ENCODE measurements at places on chromosomes 2 and 18. TPM values are rescaled to one million over a fixed set of nuclear protein-coding genes. Genes with fewer than 3 reads are reported as not detected.

The ASB18 gene
- 3.5 TPM for total RNA-seq

The RALB gene
- 56.4 TPM for total RNA-seq

DNA sequence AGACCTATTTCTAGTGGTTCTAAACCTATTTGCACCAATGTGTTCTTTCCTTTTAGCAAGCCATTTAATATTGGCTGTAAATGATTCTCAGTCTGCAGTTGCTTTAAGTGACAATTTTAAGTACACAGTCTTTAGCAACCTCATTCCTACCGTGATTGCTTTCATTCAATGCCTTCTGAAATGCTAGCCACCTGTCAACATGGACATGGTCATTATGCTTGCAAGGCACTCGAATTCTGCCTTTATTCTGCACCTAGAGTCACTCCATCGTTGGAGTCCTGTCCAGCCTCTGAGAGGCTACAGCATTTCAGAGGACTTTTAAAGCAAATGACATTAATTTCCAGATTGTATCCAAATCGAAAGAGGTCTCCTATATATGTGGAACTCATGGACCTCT, 115.1 kb downstream of the IRS1 start:
- DNase-seq = no peak

GRCh38 chr18:69720422-69720821, 227.3 kb downstream of the CD226 start:
- no peak for DNase-seq

The HOXD13 gene
- total RNA-seq = not detected

DNA sequence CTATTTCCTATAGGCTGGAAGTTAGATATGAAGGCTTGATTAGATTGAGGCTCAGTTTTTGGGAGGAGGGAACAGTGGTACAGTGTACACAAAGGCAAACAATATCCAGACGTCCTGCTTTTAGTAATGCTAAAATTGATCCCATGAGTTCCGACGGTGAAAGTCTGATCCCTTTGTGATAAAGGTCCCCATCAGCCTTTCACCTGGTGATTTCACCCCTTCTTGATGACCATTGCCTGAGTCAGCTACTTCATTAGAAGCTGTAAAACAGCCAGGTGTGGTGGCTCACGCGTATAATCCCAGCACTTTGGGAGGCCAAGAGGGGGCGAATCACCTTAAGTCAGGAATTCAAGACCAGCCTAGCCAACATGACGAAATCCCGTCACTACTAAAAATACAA, 29.7 kb downstream of the TWSG1 start:
- DNase-seq = no peak

DNA sequence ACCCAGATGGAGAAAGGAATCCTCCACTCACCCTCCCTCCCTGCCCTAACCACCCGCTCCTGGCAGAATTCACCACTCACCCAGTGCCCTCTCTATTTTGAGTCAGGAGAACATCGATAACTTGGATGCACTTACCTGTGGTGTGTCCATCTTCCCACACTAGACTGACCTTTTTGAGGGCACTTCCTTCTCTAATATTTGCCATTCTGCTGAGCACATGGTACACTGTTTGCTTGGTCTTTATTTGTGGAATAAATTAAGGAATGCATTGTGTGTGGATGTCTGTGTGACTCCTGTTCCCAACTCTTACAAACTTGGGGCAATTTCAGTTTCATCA, 133.7 kb downstream of the ACKR3 start:
- DNase-seq = no peak

GRCh38 chr18:65349635-65350034, 401.2 kb upstream of the CDH7 start:
- DNase-seq = no peak

DNA sequence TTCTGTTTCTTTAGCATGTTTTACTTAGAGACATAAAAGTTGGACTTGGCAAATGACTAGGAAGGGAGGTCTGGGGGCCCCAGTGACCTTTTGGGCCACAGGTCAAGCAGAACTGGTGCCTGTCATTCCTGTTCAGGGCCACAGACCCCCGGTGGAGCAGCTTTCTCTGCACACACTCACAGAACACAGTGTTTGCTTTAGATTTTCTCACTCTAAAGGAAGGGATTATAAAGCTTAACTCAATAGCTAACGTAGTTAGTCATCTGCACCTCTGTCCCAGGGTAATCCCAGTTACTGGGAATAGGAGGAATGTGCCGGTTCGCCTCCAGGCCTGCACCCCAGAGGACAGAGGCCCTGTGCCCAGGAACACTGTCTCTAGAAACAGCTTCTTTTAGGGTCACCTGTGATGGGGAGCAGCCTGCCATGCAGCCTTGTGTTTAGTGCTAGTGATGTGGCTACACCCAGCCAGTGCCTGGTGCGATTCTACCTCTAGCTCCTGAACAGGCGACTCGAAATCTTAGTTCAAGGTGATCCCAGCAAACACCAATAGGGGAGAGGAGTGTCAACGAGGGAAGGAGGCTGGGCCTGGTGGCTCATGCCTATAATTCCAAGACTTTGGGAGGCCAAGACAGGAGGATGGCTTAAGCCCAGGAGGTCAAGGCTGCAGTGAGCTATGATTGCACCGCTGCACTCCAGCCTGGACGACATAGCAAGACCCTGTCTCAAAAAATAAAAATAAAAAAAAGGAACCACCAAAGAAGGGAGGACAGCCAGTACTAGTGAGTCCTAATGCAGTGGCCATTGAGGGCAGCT, 11.6 kb downstream of the SPATA3 start:
- peak; percentile 13 for DNase-seq
